T-helper 1 cell (primary cell): ENCODE measurements at places on chromosomes 3 and 15.

DNA sequence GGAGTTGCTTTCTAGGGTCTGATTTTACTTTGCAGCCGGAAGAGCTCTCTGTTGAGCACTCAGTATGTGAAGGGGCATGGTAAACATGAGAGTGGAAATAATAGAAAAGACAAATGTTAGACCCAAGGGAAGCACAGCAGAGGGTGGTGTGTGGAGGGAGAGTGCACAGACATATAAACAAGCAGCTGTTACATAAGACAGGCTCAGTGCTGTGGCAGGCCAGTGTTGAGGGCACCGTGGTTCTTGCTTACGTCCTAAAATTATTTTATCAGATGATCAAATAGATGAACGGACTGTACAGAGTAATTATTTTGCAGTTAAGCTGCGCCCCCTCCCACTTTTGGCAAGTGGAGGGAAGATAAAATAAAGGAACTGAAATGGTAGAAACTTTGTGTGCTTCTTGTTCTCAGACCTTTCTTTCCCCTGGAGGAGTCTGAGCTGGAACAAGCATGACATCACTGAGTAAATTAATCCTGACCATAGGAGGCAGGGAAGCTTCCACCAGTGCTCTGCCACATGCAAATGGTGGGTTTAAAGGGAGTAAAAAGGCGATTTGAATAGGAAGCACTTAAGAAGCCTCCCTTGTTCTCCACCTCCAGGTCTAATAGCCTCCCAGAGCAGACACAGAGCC is 205.6 kb downstream of the IL20RB start:
- DNase-seq = no peak

GRCh38 chr3:88912294-88912877 is 195.0 kb upstream of the EPHA3 start:
- no peak for DNase-seq

DNA sequence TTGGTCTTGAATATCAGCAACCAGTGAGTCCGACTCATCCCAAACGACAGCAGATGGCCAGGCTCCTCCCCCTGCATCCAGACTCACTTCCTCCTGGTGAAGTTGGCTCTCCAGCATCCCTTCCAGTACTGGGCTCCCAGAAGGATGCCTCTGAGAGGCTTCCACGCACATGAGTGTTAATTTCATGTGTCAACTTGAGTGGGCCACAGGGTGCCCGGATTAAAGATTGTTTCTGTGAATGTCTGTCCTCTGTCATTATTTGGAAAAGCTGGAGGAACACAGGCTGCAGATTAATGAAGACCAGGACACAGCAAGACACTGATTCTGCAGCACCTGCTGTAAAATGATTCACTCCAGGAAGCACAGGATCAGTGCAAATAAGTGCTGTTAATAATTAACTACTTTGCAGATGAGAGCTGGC is 99.8 kb downstream of the ATP10A start:
- no peak for DNase-seq

DNA sequence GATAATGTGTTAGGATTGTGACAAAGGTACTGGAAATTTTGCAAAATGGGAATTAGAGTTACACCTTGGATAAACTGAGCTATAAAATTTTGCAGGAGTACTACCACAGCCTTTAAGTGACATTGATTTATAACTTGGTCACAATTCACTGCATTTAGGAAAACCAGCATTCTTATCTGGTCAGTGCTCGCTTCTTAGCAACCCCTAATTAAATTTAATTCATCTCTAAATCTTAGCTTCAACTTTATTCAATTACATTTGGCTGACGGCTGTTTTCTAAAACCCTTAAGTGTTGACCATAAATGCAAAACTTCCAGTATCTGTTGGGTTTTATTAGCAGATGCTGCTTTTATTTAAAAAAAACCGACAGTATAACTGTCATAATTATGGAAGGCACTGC is 31.3 kb downstream of the TFRC start:
- DNase-seq = no peak

GRCh38 chr3:142890592-142890991 is 1.7 kb upstream of the PCOLCE2 start:
- DNase-seq = no peak

GRCh38 chr3:27533718-27534573 is 49.8 kb upstream of the SLC4A7 start:
- peak; percentile 13 for DNase-seq

GRCh38 chr3:45783667-45784066 is 12.7 kb downstream of the SLC6A20 start:
- DNase-seq = no peak
